H1 (cell line): ENCODE measurements at places on chromosomes 3 and 15. TPM values are rescaled to one million over a fixed set of nuclear protein-coding genes. Genes with fewer than 3 reads are reported as not detected.

DNA sequence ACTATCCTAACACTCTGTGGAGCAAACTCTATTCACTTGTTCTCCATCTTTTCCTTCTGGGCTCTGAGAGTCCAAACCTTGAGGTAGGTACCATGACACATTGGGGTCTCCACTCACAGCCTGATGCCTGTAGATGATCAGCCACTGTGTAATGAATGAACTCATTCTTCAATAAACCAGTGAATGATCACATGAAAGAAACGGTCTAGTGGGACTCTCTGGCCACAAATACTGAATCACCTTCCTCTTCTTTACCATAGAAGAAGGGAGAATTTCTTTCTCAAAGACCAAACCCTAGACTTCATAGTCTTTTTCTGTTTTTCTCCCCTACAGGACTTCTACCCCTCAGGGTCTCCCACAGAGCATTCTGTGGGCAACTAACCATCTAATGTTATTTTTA lies 20.5 kb upstream of the ABHD2 start:
- DNase-seq: no peak

DNA sequence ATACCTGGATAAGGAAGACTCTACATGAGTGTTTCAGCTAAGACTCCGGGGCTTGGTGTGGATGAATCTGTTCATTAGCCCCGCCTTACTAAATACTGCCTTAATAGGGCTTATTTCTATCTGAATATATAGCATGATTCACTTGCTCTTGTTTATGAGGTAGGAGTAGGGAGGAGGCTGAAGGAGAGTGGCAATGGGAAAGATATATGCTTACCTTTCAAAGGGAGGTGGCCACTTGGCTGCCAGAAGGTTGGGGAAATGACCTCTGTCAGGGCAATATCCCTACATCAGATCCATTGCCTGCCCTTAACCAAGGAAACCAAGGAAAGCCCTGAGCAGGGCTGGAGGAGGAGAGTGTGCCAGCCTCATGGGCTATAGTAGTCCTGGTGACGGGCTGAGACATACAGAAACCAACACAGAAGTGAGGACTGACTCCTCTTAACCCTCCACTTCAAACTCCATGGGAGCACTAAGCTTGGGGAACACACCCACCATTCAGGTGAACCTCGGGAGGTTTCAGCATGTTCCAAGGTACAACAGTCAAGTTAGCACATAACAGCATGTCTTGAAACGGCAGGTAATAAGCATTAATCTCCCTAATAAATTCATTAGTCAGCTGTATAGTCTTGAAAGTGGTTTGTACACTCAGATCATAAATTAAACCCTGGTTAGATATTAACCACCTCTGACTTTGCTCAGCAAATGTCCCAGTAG lies 80.1 kb downstream of the EOMES start:
- DNase-seq: no peak

Gene FBXW12
- 0.35 TPM in 1 of 2 replicates, not detected in the other for total RNA-seq

DNA sequence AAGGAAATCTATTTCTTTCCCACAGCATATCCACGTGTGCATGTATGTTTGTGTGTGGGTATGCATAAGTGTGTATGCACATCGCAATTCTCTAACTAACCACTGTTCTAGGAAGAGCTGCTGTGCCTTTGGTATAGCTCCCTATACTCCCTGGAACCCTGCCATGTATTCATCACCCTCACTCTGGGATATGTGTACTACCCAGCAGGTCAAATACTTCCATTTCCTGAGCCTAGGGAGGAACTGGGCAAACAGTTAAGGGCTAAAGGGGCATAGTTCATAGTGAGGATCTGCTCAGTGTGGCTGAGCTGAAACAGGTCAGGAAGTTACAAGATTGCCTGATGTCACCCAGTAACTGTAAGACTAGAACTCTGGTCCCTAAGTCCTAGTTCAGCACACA lies 260.4 kb downstream of the RPLP1 start:
- no peak for DNase-seq

Gene GOLGA6A
- total RNA-seq: 0.80 and 3.3 TPM in 2 replicates

- no peak for DNase-seq
Observed at GRCh38 chr3:50316657-50317242, 5.8 kb downstream of the HYAL2 start.

Gene CYP8B1
- total RNA-seq: not detected in 2 replicates

Gene SST
- total RNA-seq: 1.3 TPM in 1 of 2 replicates, not detected in the other
